ENCODE measurements at places on chromosomes 3 and 15.

DNA sequence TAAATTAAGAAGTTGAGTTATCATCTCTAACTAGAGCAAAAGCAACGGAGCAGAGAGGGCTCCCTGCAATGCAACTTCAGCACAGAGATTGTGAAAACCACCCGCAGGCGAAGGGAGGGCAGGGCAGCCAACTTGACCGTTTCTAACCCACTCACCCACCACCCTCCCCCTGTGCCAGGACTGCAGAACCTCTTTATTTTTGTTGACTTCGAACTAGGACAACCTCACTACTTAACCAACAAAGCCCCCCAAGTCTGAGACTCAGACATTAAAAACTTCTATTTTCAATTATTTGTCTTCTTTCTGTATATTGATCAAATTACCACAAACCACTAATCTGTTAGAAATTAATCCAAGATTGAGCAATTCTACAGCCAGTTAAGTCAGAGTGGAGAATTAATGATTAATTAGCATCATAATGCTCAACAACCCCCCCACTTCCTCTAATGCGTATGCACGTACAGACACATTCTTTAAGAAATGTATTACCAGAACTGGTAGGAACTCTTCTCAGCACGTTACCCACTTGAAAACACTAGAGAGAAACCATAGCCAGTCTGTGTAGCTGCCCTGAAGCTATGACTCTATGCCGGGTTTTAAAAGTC lies 2.0 kb downstream of the MGLL start:
- no peak for DNase-seq

- DNase-seq = no peak
These were observed 18.1 kb downstream of the LNP1 start for GRCh38 chr3:100419406-100419805.

DNA sequence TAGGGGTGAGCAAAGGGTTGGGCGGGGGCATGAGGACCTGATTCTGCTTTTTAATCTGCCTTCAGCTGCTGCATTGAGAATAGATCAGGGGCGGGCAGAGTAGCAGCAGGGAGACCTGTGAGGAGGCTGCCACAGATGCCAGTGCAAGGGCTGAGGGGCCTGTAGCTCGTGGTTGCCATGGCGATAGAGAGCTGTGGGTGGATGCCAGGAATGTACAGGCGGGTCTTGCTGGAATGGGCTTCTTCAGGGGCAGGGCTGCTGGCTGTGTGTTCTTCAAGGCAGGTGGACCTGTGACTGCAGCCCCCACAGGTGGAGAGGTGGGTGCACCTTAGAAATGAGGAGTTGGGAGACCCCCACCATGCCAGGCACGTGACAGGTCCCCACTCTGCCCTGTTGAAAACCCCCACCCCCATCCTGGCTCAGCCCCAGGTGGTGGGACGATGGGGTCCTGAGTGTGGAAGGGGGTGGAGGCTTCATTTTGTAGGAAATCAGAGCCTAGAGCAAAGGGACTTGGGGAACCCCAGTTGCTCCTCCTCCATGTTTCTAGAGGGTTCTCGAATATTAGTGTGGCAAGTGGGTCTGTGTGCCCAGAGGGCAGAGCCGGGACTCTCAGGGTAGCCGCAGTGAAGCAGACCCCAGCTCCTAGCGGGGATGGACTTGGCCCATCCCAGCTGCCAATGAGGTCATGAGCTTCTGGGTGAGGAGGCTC lies 38.3 kb downstream of the SLC6A6 start:
- DNase-seq = peak; percentile 81

- DNase-seq = peak; percentile 52
These were observed 161.4 kb downstream of the GMNC start for GRCh38 chr3:190701096-190701532.

GRCh38 chr3:9149566-9149965 lies 99.9 kb downstream of the SRGAP3 start:
- no peak for DNase-seq
